ENCODE measurements at places on chromosomes 4 and X.

DNA sequence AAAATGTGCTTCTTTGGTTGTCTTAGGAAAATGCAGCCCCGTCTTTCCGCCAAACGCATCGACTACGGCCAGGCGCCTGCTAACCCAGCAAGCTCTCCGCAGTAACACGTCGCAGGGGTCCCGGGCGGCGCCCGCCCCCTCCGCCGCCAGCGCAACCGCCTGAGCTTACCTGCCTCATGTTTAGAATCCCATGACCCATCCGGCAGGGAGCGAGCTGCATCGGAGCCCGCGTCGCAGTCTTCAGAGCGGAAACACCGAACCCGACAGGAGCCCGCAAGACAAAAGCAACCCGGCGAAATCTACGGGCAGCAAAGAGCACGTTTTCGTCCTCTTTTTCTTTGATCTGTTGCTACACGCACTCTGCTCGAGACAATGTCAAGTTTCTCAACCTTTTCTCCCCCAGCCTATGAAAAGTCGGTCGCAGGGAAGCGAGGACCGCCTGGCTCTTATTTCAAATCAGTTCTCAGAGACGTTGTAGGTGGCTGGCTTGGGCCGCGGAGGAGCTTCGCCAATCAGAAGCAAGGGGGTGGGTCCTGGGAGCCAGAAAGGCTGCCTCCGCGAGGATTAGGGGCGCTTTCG is at the start of gene MID1:
TSS of gene MID1 (minus strand) at position 465 of the 579 bp plus-strand sequence. CDS start 53,038 bp downstream, outside the sequence.
- DNase-seq = peak; percentile 66

DNA sequence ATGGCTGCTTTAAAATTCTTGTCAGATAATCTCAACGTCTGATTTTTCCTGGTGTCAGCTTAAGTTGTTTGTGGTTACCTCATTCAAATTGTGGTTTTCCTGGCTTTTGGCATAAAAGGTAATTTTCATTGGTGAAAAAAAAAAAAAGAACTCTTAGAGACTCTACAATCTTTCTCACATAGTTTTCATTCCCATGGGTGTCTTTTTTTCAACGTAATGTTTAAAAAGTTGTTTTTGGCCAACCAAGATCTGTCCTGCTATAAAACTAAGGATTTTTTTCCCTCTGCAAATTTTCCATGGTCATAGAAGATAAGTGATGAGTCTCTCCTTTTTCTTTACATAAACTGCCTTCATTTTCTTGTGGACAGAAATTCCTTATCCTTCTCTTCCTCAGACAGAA is 28.9 kb upstream of the RPS6KA6 start:
- DNase-seq = no peak

DNA sequence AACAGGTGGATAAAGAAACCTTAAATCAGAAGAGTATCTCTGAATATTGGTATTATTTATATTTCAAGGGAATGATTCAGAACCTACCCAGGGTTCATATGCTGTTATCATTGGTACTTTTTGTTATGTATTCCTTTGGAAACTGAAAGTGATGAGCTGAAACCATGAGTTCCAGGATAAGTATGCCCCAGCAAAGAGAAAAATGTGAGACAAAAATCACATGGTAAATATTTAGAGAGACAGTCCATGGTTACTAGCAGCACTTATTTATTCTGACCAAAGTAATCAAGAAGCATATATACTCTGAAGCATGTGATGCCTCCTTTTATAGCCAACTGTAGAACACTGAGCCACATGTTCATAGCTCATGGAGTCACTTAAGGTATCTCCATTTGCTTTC is 277.7 kb downstream of the ARAP2 start:
- no peak for DNase-seq

GRCh38 chr4:5712931-5713330 is 1.9 kb downstream of the EVC start:
- DNase-seq = no peak

DNA sequence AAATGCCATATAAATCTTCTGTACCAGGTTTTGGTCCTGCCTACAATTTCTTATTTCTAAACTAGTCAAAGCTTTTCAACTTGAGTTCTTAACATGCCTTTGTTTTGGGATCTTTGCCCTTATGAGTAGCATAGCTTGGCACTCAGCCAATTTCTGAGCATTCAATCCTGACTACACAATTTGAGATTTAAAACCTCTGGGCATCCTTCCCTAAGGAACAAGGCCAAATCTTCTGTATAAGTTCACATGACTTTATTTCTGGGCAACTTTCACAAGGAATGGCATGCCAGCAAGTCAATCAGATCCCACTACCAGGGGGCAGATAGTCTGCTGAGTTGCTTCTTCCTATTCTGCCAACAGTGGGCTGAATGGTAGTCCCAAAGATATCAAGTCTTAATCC is 254.2 kb downstream of the ADAMTS3 start:
- peak; percentile 89 for DNase-seq

GRCh38 chr4:154455111-154455510 is 36.5 kb downstream of the DCHS2 start:
- no peak for DNase-seq

- peak; percentile 61 for DNase-seq
Observed at GRCh38 chr4:28772066-28772465, 1911.4 kb downstream of the STIM2 start.

DNA sequence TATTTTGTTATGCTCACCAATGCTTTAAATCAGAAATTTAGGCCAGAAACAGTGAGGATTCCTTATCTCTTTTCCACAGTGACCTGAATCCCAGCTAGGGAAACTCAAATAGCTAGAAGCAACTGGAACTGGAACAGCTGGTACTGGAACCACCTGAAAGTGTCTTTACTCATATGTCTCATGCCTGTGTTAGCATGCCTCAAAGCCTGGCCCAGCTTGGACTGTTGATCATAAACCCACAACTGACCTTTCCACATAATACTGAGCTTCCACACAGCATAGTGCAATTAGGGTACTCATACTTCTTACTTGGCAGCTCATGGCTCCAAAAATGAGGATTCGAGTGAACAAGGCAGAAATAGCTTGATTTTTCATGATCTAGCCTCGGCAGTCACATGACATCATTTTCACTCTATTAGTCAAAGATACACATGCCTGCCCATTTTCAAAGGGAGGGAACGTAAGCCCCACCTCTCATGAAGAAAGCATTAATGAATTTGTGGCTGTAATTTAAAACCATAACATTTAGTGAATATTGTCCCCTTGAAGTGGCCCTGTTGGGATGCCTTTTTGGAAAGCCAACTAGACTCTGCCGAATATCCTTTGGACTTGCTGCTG is 80.8 kb upstream of the ACSL1 start:
- DNase-seq = no peak

GRCh38 chr4:52750213-52750612 is 1.0 kb downstream of the ERVMER34-1 start:
- no peak for DNase-seq

- DNase-seq = no peak
Observed at GRCh38 chrX:145821898-145822571, 4.4 kb downstream of the SLITRK2 start.

DNA sequence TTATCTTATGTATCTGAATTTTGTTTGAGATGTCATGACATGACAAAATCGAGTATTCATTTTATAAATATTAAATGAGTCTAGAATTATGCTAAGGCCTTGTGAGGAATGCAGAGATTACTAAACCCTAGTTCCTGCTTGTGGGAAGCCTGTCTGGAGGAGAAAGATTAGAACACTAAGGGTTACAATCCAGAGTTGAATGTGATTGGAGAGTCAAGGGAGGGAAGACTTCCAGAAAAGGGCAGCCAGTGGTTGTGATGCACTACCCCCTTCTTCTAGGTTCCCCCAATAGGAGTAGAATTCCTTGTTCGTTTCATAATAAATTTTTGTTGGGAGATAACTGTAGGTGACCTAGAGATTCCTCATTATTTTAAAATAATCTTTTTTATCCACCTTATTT is 141.1 kb downstream of the AFF1 start:
- no peak for DNase-seq

Data from renal cortical epithelial cell (primary cell).